NCI-H2227 treated with DMSO at 0.1 percent for 48 hours (cell line): ENCODE measurements at places on chromosomes 12 and 14.

DNA sequence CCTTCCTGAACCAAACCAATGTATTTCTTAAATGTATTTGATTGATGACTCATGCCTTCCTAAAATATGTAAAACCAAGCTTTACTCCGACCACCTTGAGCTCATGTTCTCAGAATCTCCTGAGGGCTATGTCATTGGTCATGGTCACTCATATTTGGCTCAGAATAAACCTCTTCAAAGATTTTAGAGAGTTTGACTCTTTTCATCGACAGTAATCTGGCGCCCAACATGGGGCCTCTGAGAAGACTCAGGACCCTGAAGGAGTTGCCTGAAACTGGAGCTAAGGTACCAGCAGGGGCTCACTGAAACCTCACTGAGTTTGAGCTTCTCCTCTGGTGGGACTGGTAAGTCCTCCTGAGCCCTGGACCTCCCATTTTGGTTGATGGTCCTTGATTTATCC, 17.2 kb upstream of the PSMC1 start:
- no peak for DNase-seq

- DNase-seq: no peak
Observed at GRCh38 chr12:104455578-104456416, 951 bp upstream of the CHST11 start.

DNA sequence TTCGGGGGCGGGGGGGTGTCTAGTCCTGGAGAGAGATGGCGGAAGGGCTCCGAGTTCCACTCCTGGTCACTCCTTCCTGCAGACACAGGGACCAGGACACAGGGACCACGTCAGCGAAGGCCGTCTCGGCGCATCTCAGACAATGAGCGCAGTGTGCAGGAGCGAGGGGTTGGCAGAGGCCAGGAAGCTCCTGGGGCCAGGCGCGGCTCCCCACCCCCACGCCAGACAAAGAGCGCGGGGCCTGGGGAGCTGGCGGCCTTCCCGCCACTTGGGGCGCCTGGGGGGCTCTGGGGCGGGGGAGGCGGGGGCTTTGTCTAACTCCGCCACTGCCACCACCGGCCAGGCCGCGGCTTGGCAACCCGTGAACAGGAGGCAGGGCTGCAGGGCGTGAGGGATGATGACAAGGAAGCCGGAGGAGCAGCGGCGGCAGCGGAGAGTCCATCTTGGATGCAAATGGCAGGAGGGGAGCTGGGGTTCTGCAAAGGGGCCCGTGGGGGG, 2.2 kb downstream of the CDK2AP1 start:
- DNase-seq: peak; percentile 72

DNA sequence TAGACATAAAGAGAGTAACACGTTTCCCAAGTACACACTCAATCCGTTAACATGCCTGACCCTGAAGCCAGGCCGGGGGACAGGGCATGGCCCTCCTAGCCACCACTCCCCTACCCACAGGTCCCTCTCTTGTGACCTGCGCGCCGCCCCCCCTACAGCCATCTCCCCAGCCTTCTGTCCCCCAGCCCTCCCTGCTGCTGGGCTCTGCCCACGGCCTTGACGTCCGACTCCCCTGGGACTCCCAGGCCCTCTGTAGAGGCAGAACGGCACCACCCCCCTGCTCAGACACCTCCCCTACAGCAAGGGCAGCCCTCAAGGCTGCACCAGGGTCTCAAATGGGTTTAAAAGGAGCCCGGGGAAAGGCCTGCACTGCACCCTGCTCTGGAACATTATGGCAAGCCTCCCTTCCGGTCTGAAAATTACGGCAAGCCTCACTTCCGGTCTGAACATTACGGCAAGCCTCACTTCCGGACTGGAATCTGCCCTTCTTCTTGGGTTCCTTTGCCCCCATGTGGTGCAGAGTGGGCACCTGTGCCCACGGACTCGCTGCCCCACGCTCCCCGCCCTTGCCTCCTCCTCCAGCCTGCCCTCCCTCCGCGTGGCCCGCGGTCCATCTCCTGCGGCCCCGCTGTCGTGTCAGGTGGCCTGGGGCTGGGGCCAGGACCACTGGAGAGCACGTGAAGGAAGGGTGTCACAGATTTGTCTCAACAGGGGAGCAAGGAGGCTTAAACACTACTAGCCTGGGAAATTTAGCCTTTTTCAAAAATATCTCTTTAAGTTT, 77.6 kb downstream of the MOK start:
- DNase-seq: no peak

GRCh38 chr12:1203735-1204019, 212.7 kb downstream of the ERC1 start:
- no peak for DNase-seq

DNA sequence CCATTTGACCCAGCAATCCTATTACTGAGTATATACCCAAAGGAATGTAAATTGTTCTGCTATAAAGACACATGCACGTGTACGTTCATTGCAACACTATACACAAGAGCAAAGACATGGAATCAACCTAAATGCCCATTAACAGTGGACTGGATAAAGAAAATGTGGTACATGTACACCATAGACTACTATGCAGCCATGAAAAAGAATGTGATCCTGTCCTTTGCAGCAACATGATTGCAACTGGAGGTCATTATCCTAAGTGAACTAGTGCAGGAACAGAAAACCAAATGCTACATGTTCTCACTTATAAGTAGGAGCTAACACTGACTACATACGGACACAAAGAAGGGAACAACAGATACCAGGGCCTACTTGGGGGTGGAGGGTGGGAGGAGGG, 45.7 kb upstream of the VRK1 start:
- no peak for DNase-seq

- DNase-seq: no peak
Observed at GRCh38 chr14:37565550-37565949, 29.5 kb downstream of the FOXA1 start.

- no peak for DNase-seq
Observed at GRCh38 chr14:80095623-80096022, 115.7 kb downstream of the DIO2 start.

GRCh38 chr12:48852734-48853688, 1.0 kb upstream of the DDX23 start:
- peak; percentile 67 for DNase-seq

DNA sequence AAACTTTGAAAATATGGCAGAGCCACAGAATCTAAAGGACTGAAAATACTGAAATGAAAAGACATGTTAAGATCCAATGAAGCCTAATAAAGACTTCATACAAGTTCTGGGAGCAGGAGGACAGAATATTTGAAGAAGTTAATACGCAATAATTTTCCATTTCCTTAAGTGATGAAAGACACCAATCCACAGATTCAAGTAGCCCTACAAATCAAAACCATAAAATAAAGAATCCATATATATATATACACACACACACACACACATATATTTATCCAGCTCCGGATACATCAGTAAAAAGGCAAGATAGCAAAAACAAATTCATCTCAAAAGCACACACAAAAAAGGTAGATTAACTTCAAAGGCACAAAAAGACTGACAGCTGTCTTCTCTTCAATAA, 5.7 kb downstream of the NAP1L1 start:
- DNase-seq: no peak

DNA sequence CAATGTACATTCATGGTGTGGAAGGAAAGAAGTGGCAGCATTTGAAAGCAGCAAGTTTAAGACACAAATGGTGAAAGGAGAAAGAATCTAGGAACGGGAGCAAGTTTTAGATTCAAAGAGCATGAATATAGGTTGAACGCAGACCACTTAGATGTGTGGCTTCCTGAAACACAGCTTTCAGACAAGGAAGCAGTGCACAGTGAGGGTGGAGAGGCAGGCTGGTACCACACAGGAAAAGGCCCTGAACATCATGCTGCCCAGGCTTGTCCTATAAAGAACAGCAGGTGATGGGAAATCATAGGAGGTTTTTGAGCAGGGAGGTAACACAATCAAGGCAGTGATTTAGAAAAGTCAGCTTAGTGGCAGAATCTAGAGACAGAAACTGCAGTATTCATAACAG, 35.6 kb downstream of the GNS start:
- no peak for DNase-seq

DNA sequence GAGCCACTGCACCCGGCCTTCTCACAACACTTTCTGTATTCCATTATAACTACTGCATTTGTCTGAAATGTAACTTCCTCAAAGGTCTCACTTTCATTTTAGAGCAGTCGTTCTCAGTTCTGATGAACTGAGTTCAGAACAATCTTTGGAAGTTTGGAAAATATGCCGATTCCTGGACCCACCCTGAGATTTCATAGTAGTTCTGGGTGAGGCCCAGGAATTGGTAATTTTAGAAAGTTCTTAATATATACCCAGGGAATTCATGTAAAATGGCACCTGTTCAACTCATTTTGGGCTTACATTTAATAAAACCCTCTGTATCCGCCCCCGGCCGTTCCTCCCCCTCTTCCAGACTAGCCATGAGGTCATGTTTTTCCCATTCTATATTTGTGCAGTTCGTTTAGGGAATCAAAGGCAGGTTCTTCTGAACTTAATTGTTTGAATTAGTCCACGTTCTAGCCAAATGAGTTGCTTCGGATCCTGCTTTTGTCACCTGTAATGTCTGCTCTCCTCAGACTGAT, 5.9 kb downstream of the GSG1 start:
- no peak for DNase-seq

DNA sequence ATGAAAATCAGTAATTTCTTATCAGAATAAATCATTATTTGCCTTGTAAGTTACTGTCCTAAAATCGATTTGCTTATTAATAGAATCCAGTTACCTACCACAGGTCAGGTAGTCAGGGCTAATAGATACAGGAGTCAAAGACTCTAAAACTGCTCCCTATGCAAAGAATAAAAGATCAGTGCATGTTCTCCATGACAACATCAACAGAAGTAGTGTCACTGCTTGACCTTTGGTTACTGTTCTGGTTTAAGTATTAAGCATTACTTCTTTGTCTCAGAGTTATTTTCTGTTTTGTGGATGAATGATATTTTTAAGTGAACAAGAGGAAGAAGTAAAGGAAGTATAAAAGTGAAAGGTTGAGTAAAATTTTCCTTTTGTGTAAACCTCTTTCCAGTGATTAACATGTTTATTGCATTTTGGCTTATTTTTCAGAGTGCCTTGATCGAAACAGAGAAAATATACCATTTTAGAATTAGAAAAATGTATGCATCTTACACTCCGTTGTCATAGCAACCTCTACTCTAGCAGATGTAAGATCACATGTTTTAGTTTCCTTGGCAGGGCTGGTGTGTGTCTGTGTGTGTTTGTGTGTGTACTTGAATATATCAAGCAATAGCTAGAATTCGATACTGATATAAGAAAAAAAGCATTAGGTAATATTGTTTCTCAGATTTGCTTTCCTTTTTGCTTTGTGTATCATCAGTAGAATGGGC, 44.7 kb downstream of the ABCD2 start:
- DNase-seq: no peak

DNA sequence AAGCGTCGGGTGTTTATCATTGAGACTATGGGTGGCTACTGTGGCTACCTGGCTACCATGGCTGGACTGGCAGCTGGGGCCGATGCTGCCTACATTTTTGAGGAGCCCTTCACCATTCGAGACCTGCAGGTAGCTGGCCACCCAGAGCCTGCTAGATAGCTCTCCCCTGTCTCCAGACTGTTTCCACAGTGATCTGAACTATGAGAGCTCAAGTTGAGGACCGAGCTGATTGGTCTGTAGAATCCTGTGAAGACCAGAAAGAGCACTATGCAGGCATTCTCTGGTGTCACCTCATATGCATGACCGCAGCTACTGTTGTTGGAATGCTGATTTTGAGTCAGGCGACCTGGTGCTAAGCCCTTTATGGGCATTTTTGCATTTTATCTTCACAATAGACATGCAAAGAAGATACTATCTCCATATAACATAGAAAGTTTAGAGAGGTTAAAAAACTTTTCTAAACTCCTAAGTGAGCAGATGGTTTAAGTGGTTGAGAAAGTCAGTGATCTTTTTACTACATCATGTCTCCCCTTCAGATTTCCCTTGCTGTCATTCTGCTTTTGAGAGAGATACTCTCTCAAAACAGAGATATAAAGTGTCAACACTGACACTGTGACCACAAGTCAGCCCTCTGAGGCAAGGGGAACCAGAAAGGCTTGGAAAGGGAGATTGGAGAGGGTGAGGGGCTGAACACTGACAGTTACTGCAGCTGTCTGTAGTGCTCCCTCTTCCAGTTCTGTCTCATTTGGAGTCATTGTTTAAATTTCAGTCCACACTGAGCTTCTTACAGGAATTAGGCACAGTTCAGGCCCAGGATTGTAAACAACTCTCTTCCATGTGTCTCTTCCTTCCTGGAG, 14.3 kb downstream of the ASB8 start:
- no peak for DNase-seq

- DNase-seq: no peak
Observed at GRCh38 chr12:90936230-90937005, 18.6 kb downstream of the CCER1 start.

DNA sequence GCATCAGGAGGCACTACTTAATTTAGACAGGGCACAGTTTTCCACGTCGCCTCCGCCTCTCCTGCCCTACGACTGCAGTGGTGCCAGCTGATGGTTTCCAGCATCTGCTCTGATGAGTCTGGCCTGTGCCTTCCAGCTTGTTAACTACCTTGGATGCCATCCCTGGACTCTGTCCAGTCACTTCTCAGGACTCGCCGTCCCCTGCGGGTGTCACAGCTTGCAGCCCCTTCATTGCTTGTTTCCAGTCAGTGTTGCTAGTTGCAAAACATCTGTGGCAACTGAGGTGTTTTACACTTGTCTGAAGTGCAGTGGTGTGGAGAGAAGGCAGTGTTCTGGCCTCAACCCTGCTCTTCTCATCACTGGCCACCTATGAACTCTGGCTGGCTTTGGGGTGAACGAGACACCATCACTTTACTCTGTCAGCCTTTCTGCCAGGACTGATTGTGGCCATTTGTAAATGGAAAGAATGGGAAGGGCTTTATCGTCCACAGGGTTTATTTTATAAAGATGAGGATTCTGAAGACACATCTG, 8.3 kb downstream of the ADGRD1 start:
- DNase-seq: no peak

DNA sequence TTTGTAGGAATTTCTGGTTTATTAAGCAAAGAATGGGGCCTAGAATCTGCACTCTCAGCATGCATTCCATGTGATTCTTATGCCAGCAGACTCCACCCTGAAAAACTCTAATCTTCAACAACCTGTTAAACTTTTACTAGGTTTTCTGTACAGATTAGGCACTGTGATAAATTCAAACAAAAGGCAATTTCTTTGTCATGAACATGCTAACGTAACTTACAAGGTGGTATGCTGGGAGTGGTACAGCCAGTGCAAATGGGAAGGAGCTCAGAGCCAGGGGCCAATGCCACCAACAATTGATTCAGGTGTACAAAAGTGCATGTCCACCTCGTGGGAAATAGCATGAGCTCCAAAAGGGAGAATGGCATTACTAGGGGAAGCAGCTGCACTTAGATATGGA, 83.0 kb downstream of the PPFIBP1 start:
- no peak for DNase-seq

- DNase-seq: no peak
Observed at GRCh38 chr12:54974279-54974678, 10.3 kb downstream of the TESPA1 start.
